Stimulated activated CD4-positive, alpha-beta T cell treated with anti-CD3 and anti-CD28 coated beads, TNF-alpha, amount 100 ng/mL, for 4 hours (primary cell): ENCODE measurements at places on chromosomes 11 and 22.

DNA sequence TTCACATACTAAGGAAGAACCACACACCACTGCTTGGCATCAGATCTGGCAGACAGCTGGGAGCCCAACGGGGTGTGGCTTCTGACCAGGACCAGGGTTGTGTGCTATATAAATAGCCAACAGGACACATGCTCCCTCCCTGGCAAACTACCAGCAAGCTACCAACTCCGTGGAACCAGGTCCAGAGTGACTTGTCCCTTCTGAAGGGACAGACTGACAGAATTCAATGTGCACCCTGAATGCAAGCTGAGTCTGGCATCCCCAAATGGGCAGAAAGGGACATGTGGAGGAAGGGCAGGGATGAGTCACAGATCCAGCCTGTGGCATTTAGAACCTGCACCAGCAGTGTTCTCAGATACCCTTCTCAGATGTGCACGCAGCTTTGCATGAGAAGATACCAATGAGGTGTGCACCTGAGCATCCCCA lies 92.9 kb downstream of the MICAL3 start:
- DNase-seq: no peak

GRCh38 chr11:95729462-95729861 lies 60.1 kb downstream of the FAM76B start:
- DNase-seq: no peak

DNA sequence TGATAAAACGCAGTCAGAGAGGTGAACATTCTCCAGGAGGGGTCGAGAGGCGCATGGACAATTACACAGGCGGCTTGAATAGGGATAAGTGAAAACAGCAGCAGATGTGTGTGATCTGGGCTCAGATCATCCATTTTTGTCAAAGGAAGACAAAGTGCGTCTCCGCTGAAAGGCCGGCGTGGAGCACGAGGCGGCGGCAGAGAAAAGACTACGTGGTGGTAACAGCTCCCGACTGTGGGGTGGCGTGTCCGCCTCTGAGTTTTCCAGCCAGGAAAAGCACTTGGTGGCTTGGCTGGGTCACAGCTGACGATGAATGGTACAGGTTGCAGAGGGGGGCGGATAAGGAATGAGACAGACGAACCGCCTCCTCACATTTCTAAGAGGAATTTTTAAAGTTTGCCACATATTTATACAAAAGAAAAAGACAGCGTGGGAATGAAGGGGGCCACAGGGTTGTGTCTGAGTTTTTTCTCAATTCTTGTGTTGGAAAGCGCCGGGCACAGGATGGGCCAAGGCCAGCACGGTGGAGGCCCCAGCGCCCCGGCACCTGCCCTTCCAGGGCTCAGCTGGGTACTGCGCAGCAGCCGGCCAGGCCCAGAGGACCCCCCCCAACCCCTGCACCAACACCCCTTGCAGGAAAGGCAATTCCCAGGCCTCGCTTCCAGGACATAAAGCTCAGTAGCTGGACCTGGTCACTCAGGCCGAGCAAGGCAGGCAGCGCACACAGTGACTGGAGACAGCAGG lies 80.4 kb downstream of the TRMU start:
- DNase-seq: no peak

DNA sequence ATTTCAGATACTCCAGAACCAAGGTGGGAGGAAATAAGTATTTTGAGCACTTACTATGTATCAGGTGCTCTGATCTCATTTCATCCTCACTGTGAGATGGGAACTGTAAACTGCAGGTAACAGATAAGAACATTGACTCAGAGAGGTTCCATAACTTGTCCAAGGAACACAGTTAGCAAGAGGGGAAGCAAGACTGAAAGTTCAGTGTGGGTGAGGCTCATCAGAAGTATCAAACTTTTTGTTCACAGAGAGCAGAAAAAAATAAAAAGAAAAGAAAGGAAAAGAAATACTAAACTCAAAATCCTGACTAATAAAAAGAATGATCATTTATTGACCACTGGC lies 37.1 kb downstream of the RAB30 start:
- no peak for DNase-seq

DNA sequence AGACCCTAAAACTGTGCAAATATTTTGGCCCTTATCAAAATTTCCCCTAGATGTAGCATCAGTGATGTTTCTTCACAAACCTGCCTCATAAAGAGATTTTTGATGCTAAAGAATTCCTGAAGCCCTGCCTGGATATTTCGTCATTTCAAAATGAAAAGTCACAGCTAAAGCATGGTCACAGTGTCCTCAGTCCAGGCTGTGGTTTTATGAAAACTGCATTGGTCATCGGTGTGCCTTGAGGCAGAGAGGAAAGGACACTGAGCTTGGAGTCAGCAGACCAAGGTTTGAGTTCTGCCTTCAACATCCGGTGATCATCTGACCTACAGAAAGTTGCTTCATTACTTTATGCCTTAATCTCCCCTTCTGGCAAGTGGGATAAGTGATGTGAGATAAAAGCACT lies 34.8 kb upstream of the ALKBH3 start:
- no peak for DNase-seq

DNA sequence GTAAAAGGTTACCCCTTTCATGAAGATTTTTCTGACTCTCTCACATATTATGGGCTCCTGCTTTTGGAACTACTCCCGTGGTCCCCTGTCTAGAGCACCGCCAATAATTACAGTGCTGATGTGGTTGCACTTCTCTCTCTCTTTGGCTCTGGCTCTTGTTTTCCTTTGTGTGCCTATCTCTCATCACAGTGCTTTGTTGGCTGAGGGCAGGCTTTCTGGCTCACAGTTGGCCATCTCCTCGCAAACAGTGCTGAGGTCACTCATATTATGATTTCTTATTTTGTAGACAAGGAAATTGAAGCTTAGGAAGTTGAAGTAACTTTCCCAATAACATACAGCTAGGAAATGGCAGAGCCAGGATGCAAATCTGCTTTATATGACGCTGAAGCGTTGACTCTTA lies 192.5 kb downstream of the DDX10 start:
- no peak for DNase-seq

DNA sequence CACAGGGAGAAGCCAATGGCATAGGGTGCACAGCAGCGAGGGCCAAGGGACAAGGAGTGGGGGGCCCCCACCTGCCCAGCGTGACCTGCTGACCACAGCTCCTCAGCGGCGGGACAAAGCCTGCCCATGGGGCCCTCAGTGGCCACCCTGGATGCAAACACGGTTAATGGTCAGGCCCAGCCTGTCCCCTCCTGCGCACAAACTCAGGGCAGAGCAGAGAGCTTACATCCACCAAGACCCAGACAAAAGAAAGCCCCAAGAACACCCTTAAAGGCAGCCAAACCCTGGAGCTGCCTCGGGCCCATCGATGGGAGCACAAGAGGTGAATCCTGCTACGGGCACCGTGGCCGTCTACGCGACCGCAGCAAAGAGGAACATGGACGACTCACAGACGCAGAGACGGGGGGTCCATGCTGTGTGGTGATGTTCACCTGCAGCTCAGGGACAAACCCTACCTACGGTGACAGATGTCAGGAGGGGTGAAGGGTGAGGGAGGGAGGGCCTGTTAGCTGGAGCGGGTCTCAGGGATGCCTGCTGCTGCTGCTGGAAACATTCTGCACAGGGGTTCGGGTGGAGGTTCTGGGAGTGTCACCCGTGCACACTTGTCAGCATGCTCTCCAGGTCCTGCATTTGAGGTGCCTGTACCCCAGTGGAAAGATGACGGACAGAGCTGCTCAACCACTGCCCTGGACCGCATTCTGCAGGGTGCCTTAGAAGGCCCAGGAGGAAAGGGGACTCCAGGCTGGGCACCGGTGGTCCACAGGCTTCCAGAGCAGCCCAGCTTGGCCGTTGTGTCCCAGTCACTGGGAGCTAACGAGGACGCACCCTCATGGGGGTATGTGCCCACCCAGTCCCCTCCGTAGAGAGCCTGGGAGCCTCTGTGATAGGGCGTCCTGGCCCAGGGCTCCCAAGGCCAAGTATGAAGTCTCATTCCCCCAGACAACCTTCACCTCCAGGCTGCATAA lies 11.6 kb downstream of the ASCL2 start:
- DNase-seq: no peak

GRCh38 chr22:46365166-46365624 lies 29.7 kb downstream of the TRMU start:
- no peak for DNase-seq

DNA sequence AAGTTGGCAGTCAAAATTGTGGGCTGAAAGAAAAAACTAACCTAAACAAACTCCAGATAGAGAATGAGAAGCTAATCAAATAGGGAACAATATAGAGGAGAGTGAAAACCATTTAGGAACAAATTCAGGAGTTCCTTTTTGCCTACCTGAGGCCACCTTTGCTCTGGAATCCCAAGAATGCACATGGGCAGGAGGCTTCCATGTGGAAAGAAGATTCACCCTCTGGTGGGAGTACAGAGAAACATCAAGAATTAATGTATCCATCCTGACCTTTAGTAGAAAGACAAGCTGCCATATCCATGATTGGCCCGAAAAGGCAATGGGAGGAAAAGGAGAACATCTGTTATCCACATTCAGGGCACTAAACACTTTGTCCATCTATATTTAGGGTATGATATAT lies 35.0 kb upstream of the MRGPRX1 start:
- DNase-seq: no peak

GRCh38 chr11:79439410-79439885 lies 1.4 kb downstream of the TENM4 start:
- DNase-seq: no peak

DNA sequence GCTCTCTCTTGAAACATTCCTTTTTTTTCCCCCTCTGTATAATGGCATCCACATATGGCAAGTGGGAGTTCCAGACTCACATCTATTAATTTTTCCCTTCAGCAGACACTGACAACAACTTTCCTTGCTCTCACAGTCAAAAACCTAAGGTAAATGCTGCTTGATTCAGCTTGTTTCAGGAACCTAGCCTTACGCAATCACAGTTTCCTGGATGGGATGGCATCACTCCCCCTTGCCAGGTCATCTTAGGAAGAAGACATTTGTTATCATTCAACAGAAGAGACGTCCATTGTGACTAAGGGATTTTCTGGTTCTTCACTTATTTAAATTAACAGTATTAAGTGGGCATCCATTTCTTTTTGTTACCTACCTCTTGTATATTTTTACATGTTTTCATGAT lies 112.0 kb upstream of the PDGFD start:
- no peak for DNase-seq

- DNase-seq: no peak
These were observed 578 bp upstream of the NUP160 start for GRCh38 chr11:47848700-47849155.

GRCh38 chr11:17579451-17579850 lies 32.4 kb downstream of the OTOG start:
- no peak for DNase-seq

DNA sequence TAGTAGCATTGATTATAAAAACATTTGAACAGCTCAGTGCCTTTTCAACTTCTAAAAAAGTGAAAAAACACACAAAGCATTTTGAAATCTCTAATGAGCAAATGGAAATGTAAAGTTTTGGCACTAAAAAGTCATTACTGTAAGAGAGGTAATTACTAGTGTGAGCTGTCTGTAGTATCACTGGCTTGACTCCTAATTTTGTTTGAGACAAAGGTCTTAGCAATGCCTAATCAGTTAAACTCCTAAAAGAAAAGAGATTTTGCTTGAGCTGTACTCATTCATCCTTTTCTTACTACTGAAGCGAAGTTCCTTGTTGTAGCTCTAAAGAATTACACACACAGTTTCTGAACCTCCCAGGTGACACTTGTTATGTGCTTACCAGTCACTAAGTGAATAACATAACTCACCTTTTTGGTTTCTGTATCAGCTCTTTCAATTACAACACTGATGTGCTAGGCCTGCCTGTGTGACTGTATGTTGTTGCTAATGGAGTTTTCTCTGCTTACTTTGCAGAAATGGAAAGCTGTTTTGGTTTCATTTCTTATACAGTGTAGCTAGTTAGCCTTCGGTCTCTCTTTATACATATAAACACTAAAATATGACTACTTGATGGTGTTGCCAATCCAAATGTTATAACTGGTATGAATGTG lies 924.4 kb upstream of the TENM4 start:
- no peak for DNase-seq

- DNase-seq: no peak
These were observed 2.4 kb downstream of the CEP57 start for GRCh38 chr11:95792700-95793099.

DNA sequence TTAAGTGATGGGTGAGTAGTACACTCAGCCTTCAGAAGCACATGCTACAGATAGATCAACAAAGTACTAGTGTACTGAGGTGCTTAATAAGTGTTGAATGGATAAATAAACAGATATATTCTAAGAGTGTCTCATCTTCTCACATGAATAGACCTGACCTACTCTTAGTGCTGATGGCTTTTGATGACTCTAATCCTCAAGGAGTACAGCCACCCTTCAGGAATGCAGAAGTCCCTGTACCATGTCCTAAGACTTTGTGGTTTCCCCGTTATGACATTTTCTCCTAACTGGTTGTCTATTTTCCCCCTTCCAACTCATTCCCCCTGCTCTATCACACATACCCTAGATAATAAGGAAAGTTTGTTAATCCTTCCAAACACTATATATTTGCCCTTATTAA lies 61.6 kb downstream of the C11orf65 start:
- no peak for DNase-seq

GRCh38 chr11:126305699-126306098 lies 1.8 kb downstream of the DCPS start:
- no peak for DNase-seq

DNA sequence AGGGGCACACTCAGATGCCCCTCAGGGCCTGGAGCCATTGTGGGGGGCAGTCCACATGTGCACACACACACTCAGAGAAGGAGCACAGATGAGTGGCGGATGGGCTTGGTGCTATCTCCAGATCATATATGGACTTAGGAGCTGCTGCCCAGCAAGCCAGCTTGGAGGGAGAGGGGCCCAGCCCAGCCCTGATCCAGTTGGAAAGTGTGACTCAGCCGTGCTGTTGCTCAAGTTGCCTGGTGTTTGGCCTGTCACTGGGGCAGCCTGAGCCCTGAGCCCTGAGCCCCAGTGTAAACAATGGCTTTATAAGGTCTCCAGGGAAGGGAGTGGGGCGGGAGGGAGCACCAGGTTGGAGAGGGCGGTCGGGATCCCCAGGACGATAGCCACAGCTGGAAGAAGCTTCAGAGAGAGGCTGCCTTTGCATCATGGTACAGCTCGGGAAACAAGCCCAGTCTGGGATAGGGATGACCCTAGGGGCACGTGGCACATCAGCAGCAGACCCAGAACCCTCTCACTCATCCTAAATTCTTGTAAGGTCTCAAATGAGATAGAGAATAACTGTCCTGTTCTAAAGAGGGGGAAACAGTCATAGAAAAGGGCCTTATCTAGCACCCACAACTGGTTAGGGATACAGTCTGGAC lies 4.8 kb downstream of the SELENOM start:
- DNase-seq: no peak

- no peak for DNase-seq
These were observed 44.9 kb downstream of the PACSIN2 start for GRCh38 chr22:42970029-42970428.
